Mesendoderm (in vitro differentiated cells): ENCODE measurements at places on chromosomes 5 and 9.
A peak's percentile ranks its signal among the peaks of the same experiment; 100 is the strongest.

DNA sequence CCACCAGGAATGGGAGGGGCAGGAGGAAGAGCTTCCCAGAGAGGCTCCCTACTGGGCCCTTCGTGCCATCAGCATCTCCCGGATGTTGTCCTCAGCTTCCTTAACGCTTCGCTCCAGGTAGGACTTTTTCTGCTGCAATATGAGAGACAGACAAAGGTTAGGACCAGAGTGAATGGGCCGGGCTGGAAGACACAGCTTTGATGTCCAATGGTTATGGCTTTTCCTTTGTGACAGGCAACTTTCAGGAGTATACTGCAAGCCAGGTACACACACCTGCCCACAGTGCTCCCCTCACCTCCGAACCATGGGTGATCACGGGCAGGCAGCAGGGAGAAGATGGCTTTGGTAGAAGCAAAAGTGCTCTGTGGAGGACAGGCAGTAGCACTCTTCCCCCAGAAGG is 57.0 kb downstream of the PFDN1 start:
- DNase-seq, result no peak

GRCh38 chr9:18423791-18424531 is 50.0 kb upstream of the ADAMTSL1 start:
- no peak for DNase-seq

DNA sequence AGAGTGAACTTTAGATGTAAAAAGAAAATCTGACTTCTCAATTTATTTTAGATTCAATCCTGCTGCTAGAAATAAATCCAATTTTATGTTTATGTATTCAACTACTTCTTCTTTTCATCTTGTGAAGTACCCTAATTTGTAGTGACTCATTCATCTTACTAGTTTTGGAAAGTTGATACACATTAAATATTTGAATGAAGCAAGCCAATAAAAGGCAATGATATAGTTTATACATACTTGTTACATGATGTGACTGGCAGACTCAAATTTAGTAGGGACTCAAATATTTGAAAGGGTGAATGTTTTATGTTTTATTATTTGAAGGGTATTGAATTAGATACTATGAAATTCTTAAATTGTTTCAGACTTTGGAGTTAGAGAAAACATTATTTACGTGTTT is 34.7 kb downstream of the CSNK1G3 start:
- DNase-seq, result no peak

- DNase-seq, result no peak
Measured at GRCh38 chr5:143635888-143636287, 176.1 kb upstream of the HMHB1 start.

DNA sequence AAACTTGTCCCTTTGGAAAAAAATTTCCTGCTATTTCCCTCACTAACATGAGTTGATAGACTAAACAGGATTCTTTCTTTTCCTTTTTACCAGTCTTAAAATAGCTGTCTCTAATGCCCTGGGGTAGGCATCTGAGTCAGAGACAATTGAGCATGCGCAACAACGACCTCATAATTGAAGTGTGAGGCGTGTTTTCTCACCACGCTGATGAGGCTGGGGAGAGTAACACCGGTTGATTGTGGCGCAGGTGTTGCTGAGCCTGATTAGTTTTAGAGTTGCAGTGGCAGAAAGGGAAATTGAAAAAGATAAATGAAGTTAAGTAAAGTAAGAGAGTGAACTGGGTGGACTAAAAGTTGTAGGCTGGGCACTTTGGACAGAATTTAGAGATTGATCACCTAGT is 213.7 kb downstream of the TLR4 start:
- peak; percentile 65 for DNase-seq

DNA sequence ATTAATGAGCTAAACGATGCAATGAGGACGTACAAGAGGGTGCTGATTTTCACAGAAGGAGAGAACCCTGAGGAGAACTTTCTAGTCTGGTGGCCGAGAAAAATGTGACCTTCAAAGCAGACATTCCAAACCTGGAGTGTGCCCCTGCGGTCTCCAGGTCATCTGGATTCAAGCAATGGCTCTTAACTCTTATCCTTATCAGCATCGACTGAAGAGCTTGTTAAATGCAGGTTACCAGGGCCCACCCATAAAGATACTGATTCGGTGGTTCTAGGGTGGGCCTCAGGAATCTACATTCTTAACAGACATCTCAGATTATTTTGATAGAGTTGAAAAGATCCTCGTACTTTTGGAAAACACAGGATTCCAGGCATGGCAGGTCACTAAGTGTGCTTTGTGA is 103.6 kb upstream of the SAP30L start:
- peak; percentile 78 for DNase-seq
